Neuronal stem cell (in vitro differentiated cells): ENCODE measurements at places on chromosomes 7 and 10.

DNA sequence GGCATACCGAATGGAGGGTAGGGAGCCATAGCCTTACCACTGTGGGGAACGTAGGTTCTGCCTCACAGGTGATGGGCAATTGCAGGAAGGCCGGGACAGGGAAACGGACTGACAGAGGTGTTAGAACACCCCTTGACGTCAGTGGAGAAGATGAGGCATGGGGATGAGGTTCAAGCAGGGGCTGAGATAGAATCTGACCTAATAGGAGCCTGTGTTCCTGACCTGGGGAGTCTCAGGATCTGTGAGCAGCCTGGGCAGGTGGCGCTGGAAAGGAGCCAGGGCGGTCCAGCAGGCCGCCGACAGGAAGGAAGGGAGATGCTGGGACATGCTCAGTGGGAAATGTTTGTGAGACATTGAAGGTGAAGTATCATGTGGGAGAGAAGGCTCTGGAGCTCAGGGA lies 109.4 kb downstream of the WDFY4 start:
- no peak for DNase-seq

DNA sequence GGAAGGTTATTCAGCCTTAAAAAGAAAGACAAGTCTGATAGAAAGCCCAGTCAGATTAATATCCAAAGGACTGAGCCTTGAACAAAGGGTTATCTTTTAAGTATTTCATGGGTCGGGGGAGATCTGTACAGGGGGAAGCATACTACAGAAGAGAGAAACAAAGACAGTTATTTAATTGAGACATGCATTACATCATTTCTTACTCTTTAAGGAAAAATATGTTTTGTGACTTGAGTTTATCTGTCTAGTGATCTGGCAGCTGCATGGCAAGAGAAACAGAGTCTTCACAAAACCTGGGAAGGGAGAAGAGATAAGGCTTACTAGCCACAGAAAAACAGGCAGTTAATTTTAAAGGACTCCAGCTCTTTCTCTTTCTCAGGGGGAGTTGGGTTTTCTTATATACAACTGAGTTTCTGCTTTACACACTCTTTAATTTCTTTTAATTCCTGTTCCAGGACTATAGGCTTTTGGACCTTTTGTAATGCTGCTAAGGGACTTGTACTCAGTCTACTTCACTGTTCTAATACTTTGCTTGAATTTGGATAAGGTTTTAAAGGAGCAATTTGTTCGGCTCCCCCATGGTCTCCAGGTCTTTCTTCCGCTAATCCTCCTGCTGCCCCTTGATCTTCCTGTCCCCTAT lies 20.9 kb upstream of the CYP3A43 start:
- DNase-seq = no peak

DNA sequence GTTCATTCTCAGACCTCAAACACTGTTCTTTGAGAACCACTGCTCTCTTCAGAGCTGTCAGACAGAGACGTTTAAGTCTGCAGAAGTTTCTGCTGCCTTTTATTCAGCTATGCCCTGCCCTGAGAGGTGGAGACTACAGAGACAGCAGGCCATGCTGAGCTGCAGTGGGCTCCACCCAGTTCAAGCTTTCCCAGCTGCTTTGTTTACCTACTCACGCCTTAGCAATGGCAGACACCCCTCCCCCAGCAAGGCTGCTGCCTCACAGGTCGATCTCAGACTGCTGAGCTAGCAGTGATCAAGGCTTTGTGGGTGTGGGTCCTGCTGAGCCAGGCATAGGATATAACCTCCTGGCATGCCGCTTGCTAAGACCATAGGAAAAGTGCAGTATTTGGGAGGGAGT lies 80.5 kb upstream of the CYP2C9 start:
- DNase-seq = no peak

DNA sequence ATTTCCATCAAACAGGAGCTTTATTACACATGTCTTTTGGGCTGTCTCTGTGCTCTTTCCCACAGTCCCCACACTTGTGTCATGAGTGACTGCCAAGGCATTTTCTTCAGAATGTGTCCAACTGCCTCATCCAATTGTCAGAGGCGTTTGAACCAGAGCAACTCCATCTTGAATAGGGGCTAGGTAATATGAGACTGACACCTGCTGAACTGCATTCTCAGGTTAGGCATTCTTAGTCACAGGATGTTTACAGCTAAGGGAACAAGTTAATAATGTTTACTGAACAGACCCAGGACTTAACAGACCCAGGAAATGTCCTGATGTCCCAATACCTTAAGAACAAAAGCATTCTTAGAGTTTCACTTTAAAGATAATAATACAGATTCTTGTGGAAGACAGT lies 595.5 kb downstream of the REEP3 start:
- no peak for DNase-seq

- DNase-seq = no peak
Observed at GRCh38 chr7:109641445-109641844, 1071.8 kb downstream of the DNAJB9 start.
